ENCODE measurements at places on chromosomes 1 and 21. TPM values are rescaled to one million over a fixed set of nuclear protein-coding genes. Genes with fewer than 3 reads are reported as not detected.

The PTCH2 gene
- polyA plus RNA-seq, result 0.66 TPM

The FMO4 gene
- 0.55 TPM for polyA plus RNA-seq

The ASPM gene
- polyA plus RNA-seq, result 7.1 TPM

The JTB gene
- 138 TPM for polyA plus RNA-seq

The FCMR gene
- 0.09 TPM for polyA plus RNA-seq

The ZNF687 gene
- 13.7 TPM for polyA plus RNA-seq

The MYOM3 gene
- not detected for polyA plus RNA-seq

The LRRC40 gene
- polyA plus RNA-seq, result 8.5 TPM

The DIRAS3 gene
- polyA plus RNA-seq, result 14.6 TPM

The DCST2 gene
- 0.14 TPM for polyA plus RNA-seq

The APOBEC4 gene
- polyA plus RNA-seq, result not detected

The TMEM82 gene
- polyA plus RNA-seq, result not detected

The NUCKS1 gene
- polyA plus RNA-seq, result 37.9 TPM

DNA sequence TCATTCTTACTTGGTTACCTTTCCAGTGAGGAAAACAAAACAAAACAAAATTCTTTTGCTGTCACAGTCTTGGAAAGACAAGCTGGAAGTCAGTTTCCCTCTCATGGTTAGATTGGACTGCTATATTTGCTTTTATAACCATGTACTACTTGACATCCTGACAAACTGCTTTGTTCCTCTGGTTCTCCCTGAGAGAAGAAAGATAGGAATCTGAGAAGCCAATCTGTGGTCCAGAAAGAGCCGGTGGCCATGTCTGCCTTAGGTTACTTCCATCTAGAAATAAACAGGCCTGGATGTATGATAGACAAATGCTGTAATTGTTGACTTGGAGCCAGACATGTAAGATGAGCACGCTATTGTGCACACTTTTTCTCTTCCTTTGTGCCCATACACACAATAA is 330.0 kb downstream of the BRINP3 start:
- no peak for DNase-seq

DNA sequence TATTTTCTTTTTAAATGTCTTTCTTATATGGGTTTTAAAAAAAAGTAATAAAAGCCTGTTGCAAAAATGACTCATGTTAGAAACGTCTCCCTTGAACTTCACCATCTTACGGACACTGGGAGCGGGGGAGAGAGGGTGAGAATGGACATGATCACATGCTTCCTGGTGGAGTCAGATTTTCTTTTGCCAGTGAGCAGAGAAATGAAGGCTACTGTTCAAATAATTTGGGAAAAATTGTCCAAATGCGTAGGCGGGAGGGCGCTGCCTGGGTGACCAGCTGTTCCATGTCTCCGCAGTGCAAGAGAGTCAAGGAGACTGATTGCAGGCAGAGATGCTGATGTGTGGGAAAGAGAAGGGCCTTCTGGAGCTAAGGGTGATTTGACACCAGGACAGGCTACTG is 23.1 kb downstream of the EIF2D start:
- DNase-seq, result peak; percentile 97

DNA sequence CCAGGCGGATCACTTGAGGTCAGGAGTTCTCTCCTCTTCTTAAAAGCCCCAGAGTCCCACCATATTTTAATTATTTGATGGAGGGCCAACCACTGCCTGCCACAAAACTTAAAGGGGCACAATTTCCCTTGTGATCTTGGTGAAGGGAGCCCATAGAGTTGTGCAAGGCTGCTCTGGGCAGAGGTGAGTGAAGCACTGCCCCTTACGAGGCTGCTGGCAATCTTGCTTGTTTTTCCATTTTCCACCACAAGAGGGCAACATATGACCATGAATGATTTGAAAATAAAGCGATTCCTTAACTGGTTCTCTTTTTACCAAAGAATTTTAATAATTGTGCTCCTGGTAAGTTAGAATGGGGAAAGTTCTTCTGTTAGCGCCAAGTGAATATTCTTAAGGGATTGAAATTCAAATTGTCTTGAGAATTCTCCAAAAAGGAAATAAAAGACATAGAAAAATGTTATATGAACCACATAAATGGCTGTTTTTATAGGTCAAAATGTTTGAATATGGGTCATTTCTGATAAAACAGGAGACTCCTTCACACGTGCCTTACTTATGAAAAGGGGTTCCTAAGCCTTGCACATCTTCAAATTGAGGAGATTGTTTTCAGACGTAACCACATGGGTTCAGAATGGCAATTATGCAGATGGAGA is 22.7 kb downstream of the PGM1 start:
- DNase-seq, result peak; percentile 75

GRCh38 chr1:69765951-69766350 is 198.2 kb downstream of the LRRC7 start:
- DNase-seq, result no peak

- no peak for DNase-seq
Observed at GRCh38 chr1:23168079-23168444, 594 bp downstream of the LUZP1 start.

GRCh38 chr1:51946300-51946699 is 44.2 kb downstream of the RAB3B start:
- peak; percentile 78 for DNase-seq

GRCh38 chr1:234262007-234262753 is 111.1 kb upstream of the COA6 start:
- DNase-seq, result no peak

DNA sequence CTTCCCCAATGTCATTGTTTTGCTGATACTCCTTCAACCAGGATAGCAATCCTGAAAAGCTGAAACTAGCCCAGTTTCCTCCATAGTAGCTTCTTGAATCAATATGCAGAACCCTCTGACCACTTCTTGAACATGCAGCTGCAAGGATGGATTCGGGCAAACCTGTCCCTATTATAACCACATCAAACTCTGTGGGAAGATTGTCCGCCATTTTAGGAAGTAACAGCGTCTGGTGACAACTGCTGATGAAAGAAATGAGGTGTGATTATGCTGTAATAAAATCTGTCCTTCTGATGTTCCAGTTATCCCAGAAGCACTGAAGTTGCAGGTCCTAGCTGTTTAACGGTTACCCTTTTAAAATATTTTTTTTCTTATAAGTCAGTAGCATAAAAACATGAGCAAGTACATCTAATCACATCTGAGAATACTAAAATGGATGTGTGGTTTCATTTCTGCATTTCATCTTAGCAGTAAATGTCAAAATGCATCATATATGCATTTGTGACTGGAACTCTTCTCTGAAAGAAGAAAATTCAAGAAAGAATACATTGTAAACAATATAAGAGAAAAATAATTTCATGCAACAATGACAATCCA is 4.5 kb downstream of the CHML start:
- no peak for DNase-seq

GRCh38 chr1:205978676-205979075 is 24.5 kb downstream of the RAB7B start:
- DNase-seq, result no peak

DNA sequence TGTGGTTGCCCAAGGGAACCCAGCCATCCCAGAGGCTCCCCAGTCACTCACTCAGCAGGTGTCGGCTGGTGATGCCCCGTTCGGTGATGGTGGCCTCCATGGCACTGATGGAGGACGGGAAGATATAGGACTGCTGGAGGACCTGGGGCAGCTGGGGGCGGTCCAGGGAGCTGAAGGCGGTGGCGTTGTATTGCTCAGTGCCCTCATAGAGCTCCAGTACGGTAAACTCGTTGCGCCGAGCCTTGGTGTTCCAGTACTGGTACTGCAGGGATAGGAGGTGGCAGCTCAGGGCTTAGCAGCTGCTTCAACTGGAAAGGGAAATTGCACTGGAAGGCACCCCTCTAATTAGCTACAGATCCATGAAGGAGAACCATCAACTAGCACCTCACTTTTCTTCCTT is 12.5 kb upstream of the UBR4 start:
- DNase-seq, result no peak

DNA sequence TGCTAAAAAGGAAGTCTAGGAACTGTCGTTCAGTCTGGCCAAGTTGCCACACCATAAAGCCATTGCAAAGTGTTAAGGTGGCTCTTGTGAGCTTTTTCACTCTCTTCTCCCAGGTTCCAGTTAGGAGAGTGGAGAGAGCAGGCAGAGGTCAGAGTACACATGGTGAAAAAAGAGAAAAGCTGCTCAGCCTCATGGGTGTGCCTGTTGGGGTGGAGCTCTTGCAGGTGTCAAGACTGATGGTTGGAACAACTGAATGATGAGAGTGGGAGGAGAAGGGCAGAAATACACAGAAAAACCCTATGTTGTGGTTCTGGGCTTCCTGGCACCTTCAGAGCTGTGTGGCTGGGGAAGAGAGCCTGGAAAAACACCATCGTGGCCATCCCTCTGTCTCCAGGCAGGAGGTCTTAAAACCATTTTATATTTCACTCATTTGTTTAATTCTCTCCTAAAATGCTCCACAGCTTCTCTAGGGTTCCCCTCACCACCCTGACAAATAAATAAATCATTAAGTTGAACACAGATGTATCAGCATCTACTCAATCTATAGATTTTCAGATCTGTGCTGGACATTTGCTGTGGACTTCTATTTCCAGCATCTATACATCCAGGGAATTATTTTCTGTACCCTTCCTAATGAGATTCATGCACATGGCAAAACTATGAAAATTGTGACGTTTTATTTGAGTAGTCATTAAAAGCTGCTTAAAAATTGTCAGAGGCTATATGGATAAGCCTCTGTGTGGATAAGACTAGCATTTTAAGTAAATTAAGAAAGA is 17.5 kb downstream of the UBASH3A start:
- no peak for DNase-seq

- DNase-seq, result peak; percentile 46
Observed at GRCh38 chr1:46549697-46550681, 1.5 kb downstream of the KNCN start.

- DNase-seq, result no peak
Observed at GRCh38 chr1:59238333-59238934, 58.5 kb upstream of the FGGY start.

DNA sequence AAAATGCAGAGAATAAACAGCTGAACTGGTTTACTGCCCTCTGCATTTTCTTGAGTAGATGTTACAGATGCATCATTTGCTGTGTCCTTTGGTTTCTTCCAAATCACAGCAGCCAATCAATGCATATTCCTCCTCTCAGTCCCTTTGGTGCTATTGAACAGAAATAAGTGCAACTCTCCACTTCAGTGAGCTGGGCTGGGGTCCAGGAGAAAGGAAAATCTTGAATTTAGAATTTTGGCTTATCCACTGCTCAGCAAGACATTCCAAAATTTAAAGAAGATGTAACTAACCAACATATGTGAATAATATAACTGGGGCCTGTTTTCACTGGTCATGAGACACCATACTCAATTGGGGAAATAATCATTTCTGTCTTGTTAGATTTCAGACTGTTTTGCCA is 39.2 kb downstream of the PRMT6 start:
- DNase-seq, result no peak

DNA sequence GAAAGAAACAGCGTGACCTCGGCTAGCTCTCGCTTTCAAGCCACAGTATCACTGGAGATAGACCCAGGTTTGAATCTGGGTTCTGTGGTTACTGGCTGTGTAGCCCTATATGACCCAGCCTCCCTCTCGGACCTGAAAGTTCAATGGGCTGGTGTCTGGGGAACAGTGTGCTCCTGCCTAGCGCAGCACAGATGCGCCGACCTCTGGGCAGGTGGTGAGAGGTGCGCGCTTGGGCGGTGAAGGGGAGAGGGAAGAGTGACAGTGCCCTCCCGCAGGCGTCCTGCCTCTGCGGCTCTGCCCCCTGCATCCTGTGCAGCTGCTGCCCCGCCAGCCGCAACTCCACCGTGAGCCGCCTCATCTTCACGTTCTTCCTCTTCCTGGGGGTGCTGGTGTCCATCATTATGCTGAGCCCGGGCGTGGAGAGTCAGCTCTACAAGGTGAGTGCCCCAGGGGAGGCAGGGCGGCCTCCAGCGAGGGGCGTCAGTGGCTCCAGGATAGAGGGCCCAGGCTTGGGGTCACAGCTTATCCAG is 10.5 kb downstream of the SERINC2 start:
- DNase-seq, result no peak

- peak; percentile 78 for DNase-seq
Observed at GRCh38 chr1:83996621-83997020, 2.3 kb downstream of the TTLL7 start.

- DNase-seq, result no peak
Observed at GRCh38 chr1:207647671-207648333, 2.9 kb downstream of the CR1L start.

- no peak for DNase-seq
Observed at GRCh38 chr21:28937737-28938136, 54.9 kb downstream of the LTN1 start.

- peak; percentile 8 for DNase-seq
Observed at GRCh38 chr1:152167835-152168534, 9.0 kb upstream of the RPTN start.

- no peak for DNase-seq
Observed at GRCh38 chr1:18803151-18803791, 56.2 kb downstream of the TAS1R2 start.

DNA sequence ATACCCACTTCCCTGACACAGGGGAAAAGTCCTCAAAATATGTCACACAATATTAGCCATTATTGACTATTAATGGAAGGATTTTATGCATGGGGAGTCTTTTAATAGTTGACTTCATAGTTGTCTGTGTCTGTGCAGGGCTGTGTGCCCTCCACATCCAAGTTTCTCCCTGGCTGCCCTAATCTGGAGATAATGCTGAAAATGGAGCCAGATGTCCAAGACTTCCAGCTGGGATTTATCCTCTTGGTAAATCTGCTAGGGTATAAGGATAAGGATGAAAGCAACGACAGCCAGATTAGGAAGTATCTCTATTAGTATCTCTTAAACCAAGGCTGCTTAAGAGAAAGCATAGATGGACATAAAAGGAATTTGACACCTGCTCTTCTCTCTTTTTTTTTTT is 42.1 kb downstream of the CDK18 start:
- no peak for DNase-seq

- peak; percentile 15 for DNase-seq
Observed at GRCh38 chr1:179228783-179229213, 679 bp downstream of the ABL2 start.

GRCh38 chr1:235888119-235888643 is 21.5 kb upstream of the LYST start:
- DNase-seq, result no peak

DNA sequence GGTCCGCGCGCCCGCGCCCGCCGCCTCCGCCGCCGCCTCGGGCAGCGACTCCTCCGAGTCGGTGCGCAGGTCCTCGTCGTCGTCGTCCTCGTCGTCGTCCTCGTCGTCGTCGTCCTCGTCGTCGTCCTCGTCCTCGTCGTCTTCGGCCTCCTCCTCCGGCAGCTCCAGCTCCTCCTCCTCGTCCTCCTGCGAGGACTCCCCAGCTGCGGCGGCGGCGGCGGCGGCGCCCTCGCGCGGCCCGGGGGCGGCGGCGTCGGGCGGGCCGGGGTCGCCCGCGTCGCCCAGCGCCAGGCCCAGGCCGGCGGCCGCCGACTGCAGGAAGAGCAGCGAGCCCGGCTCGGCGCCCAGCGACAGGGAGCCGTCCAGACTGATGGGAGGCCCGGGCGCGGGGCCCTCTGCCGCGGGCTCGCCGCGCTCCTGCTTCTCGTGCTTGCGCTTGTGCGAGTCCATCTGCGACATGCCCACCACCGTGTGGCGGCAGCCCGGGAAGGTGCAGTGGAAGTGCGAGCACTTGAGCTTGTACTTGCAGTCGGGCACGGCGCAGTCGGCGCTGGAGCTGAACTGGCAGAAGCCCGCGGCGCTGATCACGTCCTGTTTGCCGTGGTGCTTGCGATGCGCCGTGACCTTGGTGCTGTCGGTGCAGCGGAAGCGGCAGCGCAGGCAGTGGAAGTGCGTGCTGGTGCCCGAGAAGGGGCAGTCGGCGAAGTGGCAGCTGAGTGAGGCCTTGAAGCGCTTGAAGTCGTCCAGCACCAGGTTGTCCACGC is 157.3 kb downstream of the CASZ1 start:
- no peak for DNase-seq

GRCh38 chr21:34020983-34021553 is 52.3 kb upstream of the MRPS6 start:
- DNase-seq, result no peak
